ENCODE measurements at places on chromosomes 11 and 22.
A peak's percentile ranks its signal among the peaks of the same experiment; 100 is the strongest.

GRCh38 chr22:27799015-27799826, 2.3 kb downstream of the MN1 start:
- DNase-seq: peak; percentile 42

- no peak for DNase-seq
Measured at GRCh38 chr11:115191761-115192160, 312.5 kb downstream of the CADM1 start.

GRCh38 chr11:64859542-64860414, 15.3 kb upstream of the CDC42BPG start:
- no peak for DNase-seq

DNA sequence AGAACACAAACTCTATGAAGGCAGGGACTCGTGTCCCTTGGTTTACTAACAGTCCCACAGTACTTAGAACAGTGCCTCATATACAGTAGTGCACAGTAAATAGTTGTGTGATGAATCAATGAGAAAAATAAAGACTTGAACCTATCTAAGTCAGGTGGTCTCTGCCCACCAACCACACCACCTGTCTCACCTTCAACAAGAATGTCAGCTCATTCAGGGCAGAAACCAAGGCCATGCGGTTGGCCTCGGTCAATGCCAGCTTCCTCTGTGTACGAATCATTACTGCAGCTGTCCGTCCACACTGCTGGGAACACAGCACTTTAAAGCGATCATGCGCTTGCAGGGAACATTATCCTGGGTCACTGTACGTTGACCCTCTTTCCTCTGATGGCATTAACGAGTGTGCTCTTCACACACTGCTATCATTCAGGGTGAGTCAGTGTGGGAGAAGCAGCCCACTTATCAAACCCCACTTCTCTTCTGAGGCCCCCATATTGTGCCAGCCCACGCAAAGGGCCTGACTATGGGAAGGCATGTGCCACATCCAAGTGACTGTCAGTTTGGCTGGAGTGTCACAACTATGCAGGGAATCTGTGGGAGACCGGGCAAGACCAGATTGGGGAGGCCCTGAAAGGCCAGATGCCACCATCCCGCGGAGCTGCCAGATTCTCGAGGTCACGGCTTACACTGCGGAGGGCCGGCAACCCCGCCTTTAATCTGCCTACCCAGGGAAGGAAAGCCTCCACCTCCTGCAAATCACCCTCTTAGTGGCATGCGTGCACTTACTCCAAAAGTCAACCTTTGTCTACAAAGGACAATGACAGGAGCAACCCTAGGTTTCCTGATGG, 36.1 kb downstream of the LARGE1 start:
- DNase-seq: no peak

DNA sequence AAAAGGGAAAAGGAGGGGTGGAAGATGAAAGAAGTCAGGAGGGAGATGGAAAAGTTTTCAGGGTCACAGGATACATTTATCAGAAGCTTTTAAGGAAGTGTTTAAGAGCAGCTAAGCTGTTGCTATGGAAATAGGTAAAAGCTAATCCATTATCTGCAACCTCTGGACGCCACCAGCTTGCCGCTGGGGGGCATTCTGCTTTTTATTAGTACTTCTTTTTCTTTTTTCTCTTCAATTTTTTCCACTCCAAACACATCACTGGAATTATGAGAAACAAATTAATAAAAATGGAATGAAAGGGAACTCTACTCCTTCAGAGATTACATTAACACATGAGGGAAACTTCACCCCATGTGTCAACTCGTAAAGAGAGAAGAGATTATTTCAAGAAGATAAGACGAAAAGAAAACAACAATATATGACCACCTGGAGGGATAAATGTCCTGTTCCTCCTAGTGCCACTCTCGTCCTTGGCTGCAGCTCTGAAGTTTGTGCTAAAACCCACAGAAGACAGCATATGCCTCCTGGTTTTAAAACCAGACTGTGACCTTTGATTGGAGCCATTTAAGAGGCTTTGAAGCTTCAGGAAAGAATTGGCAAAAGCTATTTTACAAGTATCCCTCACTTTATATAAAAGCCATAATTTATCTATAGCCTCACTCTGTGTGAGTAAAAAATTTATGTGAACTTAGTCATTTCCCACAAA, 972.8 kb downstream of the OPCML start:
- DNase-seq: no peak

DNA sequence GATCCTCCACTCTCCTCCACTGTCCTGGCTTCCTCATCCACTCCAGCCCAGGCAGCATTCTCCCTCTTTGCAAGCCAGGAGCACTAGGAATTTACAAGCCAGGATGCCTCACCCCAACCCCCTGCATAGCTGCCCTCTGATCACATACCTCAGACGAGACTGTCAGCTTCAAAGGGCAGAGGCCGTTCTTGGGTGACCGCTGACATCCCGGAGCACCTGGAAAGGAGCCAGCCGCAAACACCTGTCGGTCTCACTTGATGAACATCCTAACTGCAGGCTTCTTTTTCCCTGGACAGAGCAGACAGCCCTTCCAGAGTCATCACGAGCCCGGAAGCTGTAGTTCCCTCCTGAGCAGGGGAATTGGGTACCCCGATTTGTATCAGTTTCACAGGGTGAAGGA, 451.3 kb upstream of the B3GAT1 start:
- DNase-seq: no peak

- DNase-seq: no peak
Measured at GRCh38 chr11:65096926-65097325, 912 bp downstream of the VPS51 start.

GRCh38 chr22:29584975-29585374, 4.1 kb upstream of the NIPSNAP1 start:
- no peak for DNase-seq

DNA sequence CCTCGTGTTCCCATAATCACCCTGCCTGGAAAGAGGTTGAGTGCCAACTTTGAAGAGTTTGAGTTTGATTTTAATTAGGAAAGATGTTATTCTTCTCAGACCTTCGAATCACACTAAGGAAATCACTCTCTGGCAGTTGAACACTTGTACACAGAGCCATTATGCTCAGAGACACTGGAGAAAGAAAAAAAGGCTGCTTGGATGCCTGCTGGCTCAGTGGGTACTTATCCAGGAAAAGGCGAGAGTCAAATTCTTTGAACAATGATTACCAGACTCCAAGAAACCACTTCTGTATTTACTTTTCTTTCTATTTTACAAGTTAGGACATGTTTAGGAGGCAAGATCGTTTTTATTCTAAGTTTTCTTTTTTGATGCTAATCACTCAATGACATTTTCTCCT, 438.5 kb upstream of the FAT3 start:
- no peak for DNase-seq

DNA sequence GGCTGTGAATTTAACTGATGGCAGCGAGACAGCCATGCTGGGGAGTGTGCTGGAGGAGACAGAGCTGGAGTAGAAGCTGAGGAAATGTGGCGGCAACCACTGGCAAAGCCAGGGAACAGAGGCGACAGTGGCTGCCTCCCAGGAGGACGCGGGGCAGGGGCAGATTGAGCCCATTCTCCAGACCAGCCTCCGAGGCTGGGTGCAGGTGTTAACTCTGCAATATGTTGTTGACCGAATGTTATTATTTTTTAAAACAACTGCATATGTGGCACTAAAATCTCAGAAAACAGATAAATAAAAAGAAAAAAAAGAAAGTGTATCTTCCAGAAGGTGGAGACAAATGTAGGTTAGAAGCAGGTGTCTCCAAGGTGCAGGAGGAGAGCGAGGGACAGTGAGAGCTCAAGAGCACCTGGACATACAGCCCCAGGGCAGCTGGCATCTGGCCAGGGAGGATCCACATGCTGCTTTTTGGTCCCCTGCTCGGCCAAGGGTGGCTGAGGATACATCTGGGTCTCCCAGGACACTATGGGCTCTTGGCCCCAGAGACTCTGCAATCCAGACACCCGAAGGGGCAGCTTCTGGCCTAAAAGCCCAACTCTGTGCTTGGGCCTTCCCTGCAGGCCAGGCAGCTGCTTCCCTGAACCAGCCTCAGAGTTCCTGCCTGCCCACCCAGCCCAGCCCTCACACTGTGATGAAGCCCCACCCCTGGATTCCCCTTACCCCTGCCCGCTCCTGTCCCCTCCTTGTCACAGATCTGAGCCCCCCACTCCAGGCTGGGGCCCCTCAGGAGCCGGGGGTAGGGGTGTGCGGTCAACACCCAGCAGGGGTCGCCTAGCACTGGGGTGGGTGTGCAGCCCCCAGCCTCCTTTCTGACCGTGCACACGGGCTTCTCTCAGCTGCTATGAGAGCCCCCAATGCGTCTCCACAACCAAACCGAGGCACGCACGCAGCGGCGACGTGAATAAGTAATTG, 12.9 kb downstream of the RTN4R start:
- DNase-seq: no peak

DNA sequence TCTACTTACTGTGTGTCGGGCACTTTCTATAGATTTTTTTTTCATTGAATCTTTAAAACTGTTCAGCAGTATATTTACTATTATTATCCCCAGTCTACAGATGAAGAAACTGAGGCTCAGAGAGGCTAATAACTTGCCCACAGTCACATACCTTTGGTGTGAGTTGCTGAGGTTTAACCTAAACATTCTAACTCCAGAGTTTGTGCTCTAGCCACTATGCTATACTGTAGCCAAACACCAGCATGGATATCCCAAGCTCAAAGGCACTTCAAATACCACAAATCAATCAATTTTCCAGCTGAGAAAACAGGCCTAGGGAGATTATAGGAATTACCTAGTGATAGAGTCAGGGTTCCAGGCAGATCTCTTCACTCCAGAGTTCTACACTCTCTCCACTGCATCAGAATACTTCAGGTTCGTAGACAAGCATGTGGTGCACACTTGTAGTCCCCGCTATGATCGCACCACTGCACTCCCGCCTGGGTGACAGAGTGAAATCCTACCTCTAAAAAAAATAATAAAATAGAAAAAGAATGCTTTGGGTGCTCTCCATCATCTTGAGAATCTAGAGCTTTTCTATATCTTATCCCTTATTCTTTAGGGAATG, 20.4 kb upstream of the UPB1 start:
- DNase-seq: no peak

- DNase-seq: no peak
Measured at GRCh38 chr11:79044201-79044600, 396.6 kb downstream of the TENM4 start.

GRCh38 chr11:44188643-44189042, 93.2 kb downstream of the EXT2 start:
- no peak for DNase-seq

DNA sequence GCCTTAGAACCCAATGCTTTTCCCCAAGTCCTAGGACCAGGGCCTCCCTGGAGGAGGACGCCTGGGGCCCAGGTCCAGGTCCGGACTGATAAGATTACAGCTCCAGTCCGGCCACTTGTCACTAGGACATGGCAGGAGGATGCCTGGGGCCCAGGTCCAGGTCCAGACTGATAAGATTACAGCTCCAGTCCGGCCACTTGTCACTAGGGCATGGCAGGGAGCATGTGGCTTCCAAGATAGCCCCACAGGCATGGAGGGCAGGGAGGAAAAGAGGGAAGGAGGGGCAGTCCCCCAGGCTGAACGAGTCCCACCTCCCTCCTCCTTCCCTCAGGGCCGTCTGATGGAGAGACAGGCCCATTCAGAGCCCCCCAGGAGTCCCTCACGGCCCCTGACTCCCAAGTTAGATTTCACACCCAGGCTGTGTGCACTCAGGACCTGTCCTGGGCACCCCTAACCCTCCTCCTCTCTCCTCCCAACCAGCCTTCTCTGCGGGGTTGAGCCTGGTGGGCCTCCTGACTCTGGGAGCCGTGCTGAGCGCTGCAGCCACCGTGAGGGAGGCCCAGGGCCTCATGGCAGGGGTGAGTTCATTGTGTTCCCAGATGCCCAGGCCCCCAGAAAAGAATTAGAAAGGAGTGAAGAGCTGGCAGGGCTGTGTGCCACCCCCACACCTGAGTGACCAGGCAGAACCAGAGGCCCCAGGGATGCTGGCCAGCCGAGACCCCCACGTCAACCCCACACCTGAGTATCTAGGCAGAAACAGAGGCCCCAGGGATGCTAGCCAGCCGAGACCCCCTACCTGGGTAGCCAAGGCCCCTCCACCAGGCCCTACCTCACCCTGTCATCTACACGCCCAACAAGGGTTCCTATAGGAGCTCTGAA, 2.1 kb downstream of the TSPAN32 start:
- DNase-seq: no peak

DNA sequence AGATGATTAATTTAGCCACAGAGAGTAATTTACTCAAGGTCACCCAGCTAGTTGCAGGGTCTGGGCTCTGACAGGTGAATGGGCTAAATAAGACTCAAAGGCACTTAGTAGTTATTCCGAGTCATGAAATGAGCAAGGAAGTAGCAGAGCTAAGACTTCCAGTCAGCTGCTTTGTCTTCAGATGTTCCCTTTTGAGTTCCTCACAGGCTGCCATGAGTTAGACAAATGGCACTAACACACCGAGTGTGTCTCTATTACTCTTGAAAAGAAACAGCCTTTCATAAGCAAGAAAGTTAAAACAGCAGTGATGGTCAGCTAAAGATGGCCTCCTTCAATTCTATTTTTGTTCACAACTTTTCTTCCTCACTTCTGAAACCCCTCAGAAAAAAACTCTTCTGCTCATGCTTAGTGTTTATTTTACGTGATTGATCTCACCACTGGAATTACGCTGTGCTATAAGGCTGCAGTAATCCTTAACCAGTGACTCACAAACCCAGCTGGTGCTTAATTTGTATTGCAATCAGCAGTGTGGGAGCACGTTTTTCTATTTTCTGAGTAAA, 389.1 kb downstream of the AASDHPPT start:
- DNase-seq: peak; percentile 43

GRCh38 chr11:44403587-44404273, 93.8 kb upstream of the ALX4 start:
- DNase-seq: no peak
